Gastroesophageal sphincter (tissue), 4 donors: ENCODE measurements at places on chromosomes 12 and 14. TPM values are rescaled to one million over a fixed set of nuclear protein-coding genes. Genes with fewer than 3 reads are reported as not detected.

GRCh38 chr12:84069198-84069597 is 843.4 kb downstream of the SLC6A15 start:
- no peak for ATAC-seq
- H3K4me1 ChIP-seq: no peaks in the 10 kb centered on the region
- no peak overlapping the region for H3K27ac ChIP-seq
- no peak overlapping the region for H3K4me3 ChIP-seq
- no peaks in the 10 kb centered on the region for H3K36me3 ChIP-seq
- H3K27me3 ChIP-seq: no peaks in the 10 kb centered on the region

- no peaks in the 10 kb centered on the region for H3K36me3 ChIP-seq
- H3K27ac ChIP-seq: no peak overlapping the region
- peak; percentile 19 for ATAC-seq
- H3K4me3 ChIP-seq: no peak overlapping the region
- no peaks in the 10 kb centered on the region for H3K4me1 ChIP-seq
Measured at GRCh38 chr14:38290601-38291188, 34.8 kb upstream of the CLEC14A start.

NELL2 gene
- total RNA-seq: 42.0 TPM

DDN gene
- not detected for total RNA-seq

KRT83 gene
- total RNA-seq: not detected

DNA sequence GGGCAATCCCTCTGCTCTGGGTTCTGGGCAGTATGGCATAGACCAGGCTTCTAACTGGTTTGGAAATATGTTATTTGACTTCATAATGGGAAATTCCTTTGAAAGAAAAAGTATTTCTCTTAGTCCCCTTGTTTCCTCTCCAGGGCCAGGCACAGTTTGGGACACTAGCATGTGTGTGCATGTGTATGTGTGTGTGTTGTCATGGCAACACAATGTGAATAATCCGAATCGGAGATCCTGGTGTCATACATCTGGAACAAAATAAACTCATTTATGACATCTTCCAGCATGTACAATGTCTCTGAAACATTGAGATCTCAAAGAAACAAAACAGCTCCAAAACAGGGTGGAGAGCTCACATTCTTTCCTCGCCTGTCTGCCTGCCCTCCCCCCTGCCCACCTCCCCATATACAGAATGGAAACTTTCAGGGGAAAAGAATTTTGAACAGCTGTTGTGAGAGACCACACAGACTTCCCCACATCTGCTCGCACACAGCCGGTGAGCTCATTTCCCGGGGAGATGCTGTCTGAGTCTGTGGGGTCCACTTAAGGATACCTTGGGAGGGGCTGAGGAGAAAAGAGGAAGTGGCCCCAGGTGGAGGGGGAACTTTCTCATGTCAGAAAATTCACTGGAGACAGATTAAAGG is 55.5 kb upstream of the PARP11 start:
- H3K36me3 ChIP-seq: no peaks in the 10 kb centered on the region
- no peak overlapping the region for H3K27ac ChIP-seq
- no peak overlapping the region for H3K4me3 ChIP-seq
- H3K27me3 ChIP-seq: peaks cover 95% of the 10 kb centered on the region

KRT7 gene
- total RNA-seq: 4.6 TPM

DNA sequence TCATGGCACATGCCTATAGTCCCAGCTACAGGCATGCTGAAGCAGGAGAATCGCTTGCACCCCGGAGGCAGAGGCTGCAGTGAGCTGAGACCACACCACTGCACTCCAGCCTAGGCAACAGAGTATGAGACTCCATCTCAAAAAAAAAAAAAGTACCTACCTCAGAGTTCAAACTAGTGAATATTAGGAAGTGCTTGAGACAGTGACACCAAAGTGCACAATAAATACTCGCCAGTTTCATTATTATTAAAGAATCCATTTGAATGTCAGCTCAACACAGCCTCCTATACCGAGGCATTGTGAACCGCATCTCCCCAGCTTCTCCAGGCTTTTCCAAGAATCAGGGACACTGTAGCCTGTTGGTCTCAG is 5.0 kb downstream of the GAPDH start:
- H3K36me3 ChIP-seq: peaks cover 71% of the 10 kb centered on the region
- H3K4me3 ChIP-seq: no peak overlapping the region
- no peaks in the 10 kb centered on the region for H3K27me3 ChIP-seq
- no peaks in the 10 kb centered on the region for H3K4me1 ChIP-seq
- H3K27ac ChIP-seq: peak overlapping the region; percentile 96
- ATAC-seq: no peak

- H3K4me1 ChIP-seq: no peaks in the 10 kb centered on the region
- no peak for ATAC-seq
Measured at GRCh38 chr14:96861568-96862310, 64.6 kb downstream of the VRK1 start.

GRCh38 chr12:52506858-52507715 is 13.1 kb downstream of the KRT5 start:
- H3K27me3 ChIP-seq: peaks cover 13% of the 10 kb centered on the region
- no peaks in the 10 kb centered on the region for H3K36me3 ChIP-seq
- ATAC-seq: no peak
- no peak overlapping the region for H3K4me3 ChIP-seq
- H3K27ac ChIP-seq: no peak overlapping the region

GRCh38 chr14:30988509-30988908 is 36.9 kb upstream of the AP4S1 start:
- H3K36me3 ChIP-seq: no peaks in the 10 kb centered on the region
- no peak overlapping the region for H3K27ac ChIP-seq
- no peak for ATAC-seq
- no peak overlapping the region for H3K4me3 ChIP-seq

DNA sequence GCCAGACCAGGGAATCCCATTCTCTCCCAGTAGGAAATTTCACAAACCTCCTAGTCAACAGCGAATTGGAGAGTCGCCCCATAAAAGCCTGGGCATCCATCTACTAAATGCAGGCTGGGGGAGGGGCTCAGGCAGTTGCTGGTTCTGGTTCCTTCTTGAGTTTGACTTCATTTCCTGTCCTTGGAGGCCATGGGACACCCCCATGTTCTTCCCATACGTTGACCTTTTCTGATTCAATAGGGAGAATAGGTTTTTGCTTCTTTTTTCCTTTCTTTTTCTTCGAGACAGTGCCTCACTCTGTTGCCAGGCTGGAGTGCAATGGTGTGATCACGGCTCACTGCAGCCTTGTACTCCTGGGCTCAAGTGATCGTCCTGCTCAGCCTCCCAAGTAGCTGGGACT is 44.1 kb upstream of the TMEM263 start:
- H3K36me3 ChIP-seq: no peaks in the 10 kb centered on the region
- no peak overlapping the region for H3K4me3 ChIP-seq
- H3K27me3 ChIP-seq: peaks cover 28% of the 10 kb centered on the region
- no peak for ATAC-seq

GRCh38 chr12:52198454-52199215 is 6.8 kb upstream of the KRT80 start:
- peaks cover 6% of the 10 kb centered on the region for H3K27me3 ChIP-seq
- H3K27ac ChIP-seq: peak overlapping the region; percentile 47
- peaks cover 37% of the 10 kb centered on the region for H3K4me1 ChIP-seq

GRCh38 chr14:29144621-29145020 is 378.0 kb downstream of the FOXG1 start:
- no peaks in the 10 kb centered on the region for H3K4me1 ChIP-seq
- H3K4me3 ChIP-seq: no peak overlapping the region

DNA sequence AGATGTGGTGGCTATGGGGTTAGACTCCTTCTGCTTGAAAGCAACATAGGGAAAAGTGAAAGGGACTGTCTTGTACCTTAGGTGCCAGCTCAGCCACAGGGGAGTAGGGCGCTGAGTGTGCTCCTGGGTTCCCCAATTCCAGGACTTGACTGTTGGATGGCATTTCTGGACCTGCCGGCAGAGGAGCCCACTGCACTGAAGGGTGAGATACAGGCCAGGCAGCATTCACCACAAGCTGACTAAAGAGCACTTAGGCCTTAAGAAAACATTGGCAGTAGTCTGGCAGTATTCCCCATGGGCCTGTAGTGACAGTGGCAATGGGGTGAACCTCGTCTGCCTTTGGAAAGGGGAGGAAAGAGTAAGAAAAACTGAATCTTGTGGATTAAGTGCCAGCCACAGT is 67.1 kb upstream of the TMTC2 start:
- ATAC-seq: no peak
- H3K4me3 ChIP-seq: no peak overlapping the region
- H3K36me3 ChIP-seq: no peaks in the 10 kb centered on the region
- H3K4me1 ChIP-seq: no peaks in the 10 kb centered on the region
- no peak overlapping the region for H3K27ac ChIP-seq

AMN gene
- total RNA-seq: not detected

P2RX7 gene
- 3.1 TPM for total RNA-seq

DNA sequence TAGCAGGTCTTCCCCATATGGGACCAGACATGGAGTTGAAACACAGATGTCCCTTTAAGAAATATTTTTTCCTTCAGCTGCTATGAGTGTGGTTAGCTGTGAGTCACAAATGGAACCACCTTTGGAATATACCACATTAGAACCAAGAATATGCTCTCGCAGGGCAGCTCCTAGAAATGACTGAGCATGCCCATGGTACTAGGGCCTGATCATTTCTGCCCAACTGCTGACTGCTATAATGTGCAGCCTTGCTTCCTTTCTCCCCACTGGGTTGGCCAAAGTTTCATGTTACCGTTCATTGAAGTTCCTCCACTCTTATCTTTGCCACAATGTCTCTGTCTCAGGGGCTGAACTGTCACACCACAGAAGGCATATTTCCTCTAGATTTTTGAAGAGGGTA is 1074.6 kb downstream of the FLRT2 start:
- no peaks in the 10 kb centered on the region for H3K4me1 ChIP-seq
- no peak overlapping the region for H3K27ac ChIP-seq
- ATAC-seq: no peak
- no peaks in the 10 kb centered on the region for H3K27me3 ChIP-seq
- H3K36me3 ChIP-seq: no peaks in the 10 kb centered on the region

DNA sequence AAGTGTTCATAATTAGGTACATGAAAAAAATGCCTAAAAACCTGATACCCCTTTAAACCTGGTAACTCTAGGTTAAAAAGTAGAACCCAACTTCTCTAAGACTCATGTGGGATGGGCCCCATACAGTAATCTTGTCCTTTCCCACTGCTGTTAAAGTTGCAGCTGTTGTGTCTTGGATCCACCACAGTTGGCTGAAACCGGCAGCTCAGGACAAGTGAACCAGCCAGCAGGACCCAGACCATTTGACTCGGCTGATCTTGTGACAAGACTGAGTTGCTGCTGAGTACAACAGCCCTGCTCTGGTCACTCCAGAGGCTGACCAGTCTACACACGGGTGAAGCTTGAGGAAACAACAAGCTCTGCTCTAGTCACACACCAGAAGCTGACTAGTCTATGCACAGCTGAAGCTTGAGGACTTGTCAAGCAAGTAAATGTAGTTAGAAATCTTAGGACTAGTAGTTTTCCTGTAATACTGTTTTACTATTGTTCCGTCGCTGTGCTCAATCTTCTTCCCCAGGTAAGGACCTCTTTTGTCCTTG is 60.6 kb downstream of the DHRS2 start:
- H3K27me3 ChIP-seq: no peaks in the 10 kb centered on the region
- no peak overlapping the region for H3K4me3 ChIP-seq
- H3K27ac ChIP-seq: no peak overlapping the region
- H3K36me3 ChIP-seq: no peaks in the 10 kb centered on the region
- H3K4me1 ChIP-seq: peaks cover 11% of the 10 kb centered on the region
- no peak for ATAC-seq

TAS2R14 gene
- 5.8 TPM for total RNA-seq
